ENCODE measurements at places on chromosomes 7 and 10.

GRCh38 chr10:110629680-110630191, 14.4 kb upstream of the RBM20 start:
- DNase-seq: no peak

DNA sequence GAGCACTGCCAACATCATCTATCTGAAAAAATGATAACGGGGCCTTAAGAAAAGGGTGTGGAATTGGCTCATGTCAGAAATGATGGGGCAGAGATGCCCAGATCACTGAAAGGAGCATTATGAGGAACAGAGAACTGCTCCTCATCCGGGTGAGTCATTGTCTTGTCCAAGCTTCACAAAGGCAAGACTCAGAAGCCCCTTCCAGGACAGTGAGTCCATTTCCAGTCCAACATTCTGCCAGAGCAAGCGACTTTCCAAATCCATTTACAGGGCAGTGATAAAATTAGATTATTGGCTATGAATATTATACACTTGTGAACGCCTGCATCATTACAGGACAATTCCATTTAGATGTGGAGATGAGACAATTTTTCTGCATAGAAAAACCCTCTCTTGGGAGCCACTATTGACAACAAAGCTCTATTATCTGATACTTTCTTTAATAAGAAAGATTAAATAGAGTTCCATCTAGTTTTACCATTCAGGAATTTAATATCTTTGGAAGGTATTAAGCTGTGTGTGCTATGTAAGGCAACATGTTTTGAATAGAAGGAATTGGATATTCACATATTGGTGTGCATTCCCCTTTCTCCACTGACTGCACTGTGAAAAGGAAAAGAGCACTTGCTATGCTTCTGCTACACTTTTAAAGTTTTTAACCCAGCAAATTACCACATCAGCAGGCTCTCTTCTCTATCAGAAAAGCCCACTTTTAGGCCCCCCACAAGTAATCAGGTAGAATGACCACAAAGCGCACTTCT, 159.6 kb downstream of the NRP1 start:
- no peak for DNase-seq

DNA sequence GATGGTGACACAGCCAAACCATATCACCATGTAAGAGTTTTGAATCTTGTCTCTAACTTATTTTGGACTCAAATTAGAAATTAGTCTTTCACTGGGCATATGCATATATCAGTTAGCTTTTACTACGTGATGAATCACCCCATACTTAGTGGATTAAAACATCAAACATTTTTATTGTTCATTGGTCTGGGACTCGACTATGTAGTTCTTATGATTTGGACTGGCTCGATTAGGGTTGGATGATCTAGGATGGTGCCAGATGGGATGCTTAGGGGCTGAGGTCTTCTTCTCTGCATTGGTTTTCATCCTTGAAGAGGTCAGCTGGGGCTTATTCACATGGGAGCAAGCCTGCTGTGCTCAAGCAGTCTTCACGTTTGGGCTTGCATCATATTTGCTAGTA, 264.9 kb downstream of the EXOC4 start:
- no peak for DNase-seq

DNA sequence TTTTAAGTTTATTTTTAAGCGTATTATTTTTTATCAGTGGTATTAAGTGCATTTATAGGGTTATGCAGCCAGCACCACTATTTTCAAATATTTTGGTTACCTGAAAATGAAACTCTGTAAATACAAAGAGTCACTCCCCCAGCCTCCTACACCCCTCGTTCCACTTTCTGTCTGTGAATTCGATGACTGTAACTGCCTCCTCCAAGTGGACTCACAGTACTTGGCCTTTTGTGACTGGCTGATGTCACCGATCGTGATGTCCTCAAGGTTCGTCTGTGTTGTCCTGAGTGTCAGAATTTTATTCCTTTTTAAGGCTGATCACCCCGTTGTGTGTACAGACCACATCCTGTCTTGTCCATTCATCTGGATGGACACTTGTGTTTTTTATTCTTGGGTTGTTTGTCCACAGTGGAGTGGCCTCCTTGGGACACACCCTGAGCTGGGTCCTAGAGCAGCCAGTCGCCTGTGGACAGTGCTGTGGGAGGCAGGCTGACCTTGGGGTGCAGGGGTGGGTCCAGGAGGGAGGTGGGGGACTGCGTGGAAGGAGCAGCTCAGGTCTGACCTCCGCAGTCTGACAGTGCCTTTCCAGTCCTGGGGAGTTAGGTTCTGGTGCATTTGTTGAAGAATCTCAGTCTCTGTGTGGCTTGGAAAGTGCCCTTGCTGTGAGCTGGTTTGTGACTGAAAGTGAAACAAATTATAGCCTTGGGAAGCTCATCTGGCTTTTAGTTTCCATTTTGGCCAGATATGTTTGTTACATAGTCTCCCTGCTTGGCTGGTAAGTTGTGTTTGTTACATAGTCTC, 6.9 kb downstream of the MTG1 start:
- no peak for DNase-seq

- DNase-seq: no peak
These were observed 8.5 kb downstream of the GPER1 start for GRCh38 chr7:1096156-1097119.

GRCh38 chr7:141588912-141589311, 37.7 kb downstream of the AGK start:
- DNase-seq: no peak

DNA sequence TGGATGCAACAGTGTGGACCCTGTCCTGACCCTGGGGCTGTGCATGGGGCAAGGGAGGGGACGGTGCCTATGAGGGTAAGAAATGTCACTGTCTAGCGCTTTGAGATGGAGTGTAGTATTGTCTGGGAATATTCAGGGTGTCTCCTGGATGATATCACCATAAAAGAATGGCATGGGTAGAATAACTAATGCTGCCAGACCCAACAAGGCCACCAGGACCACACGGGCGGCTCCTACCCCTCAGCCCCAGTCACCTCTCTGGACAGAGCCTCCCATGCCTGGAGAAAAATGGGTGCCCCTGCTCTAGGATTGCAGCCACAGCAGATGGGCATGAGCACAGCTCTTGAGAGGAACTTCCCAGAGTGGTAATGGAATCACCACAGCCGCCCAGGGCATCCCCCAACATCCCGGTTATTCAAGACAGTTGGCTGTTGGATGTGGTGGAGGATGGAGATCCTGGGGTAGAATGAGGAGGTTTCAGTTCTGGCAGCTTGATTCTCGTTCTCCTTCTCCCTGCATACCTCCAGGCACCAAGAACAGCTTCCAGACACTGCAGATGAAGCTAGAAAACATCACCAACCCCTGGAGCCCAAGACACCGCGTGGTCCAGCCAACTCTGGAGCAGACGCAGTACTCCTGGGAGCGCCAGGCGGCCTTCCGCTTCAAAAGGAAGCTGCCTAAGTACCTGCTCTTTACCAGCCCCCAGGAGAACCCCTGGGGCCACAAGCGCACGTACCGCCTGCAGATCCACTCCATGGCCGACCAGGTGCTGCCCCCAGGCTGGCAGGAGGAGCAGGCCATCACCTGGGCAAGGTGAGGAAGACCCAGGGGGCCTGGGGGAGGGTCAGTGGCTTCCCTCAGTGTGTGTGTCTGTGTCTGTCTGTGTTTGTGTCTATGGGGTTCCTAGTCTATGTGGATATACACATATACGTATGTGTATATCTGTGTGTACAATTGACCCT, 6.2 kb downstream of the AOC1 start:
- no peak for DNase-seq

- DNase-seq: no peak
These were observed 132.9 kb downstream of the BICC1 start for GRCh38 chr10:58645416-58646146.

DNA sequence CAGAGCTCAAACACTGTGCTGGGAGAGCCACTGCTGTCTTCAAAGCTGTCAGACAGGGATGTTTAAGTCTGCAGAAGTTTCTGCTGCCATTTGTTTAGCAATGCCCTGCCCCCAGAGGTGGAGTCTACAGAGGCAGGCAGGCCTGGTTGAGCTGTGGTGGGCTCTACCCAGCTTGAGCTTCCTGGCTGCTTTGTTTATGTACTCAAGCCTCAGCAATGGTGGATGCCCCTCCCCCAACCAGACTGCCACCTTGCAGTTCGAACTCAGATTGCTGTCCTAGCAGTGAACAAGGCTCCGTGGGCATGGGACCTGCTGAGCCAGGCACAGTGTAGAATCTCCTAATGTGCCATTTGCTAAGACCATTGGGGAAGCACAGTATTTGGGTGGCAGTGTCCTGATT, 4.6 kb upstream of the CYP2C19 start:
- no peak for DNase-seq

- no peak for DNase-seq
These were observed 185.4 kb downstream of the CYP26A1 start for GRCh38 chr10:93259126-93259525.

DNA sequence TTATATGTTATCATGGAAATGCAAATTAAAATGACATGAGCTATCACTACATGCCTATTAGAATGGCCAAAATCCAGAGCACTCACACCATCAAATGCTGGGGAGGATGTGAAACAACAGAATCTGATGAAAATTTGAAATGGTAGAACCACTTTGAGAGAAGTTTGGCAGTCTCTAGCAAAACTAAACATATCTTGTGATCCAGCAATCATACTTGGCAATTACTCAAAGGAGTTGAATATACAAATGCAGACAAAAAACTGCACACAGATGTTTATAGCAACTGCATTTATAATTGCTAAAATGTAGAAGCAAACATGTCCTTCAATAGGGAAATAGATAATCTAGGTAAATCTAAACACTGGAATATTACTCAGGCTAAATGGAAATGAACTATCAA, 1164.9 kb downstream of the DNAJB9 start:
- no peak for DNase-seq

DNA sequence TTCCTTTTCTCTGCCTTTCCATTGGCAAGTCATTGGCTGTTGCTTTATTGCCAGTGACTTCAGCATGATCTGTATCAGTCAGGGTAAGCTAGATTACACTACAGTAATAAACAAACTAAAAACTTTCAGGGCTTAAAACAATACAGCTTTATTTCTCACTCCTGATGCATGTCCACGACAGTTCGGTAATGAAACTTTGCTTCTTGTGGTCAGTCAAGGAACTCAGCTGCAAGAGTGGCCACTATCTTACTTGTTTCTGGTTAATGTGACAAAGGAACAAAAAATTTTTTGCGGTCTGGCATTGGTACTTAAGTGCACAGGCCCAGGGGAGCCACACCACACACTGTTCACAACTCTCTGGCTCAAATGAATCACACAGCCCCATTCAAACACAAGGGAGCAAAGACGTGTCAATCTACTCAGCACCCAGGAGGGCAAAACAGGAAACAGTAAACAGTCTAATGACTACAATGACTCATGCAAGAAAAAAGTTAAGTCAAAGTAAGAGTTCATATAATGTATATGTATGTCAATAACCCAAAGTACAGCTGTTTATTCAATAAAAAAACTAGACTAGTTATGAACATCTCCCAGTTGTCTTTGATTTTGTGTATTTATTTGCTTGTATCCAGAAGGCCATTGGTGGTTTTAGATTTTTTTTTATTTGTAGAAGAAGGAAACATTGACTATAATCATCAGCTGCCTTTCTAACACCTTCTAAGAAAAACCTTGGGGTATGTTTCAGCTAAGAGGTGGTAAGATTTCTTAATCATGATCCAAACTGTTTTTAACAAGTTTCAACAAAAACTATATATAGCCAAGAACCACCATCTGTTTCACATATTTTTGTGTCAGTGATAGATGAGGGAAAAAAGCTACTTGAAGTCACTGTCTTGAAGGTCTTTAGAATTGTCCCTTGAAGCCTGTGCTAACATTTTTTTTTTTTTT, 134.4 kb upstream of the FAM3C start:
- DNase-seq: peak; percentile 15

GRCh38 chr10:91022390-91022789, 101.5 kb upstream of the ANKRD1 start:
- DNase-seq: no peak

GRCh38 chr7:40584667-40585433, 450.0 kb downstream of the SUGCT start:
- DNase-seq: no peak

- DNase-seq: no peak
These were observed 5.9 kb downstream of the STAM start for GRCh38 chr10:17649836-17650235.

DNA sequence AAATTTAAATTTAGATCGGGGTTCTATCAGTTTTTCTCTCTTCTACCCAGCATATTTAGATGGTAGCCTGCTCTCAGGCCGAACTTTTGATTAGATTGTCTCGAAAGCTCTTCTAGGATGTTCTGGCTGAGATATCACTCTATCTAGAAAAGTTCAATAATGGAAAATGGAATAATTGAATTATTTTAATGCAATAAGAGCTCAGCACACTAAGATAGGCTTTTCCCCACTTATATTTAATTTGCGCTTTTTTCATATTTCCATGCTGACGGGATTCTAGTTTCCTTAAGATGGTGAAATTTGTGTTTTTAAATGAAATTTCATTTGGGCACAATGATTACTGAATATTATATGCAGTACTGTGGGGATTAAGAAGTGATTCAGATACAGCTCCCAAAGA, 73.7 kb downstream of the PIK3CG start:
- DNase-seq: no peak

- DNase-seq: peak; percentile 2
These were observed 782 bp downstream of the IFIT5 start for GRCh38 chr10:89414879-89415821.

GRCh38 chr10:97515271-97515978, 16.7 kb downstream of the UBTD1 start:
- DNase-seq: no peak

DNA sequence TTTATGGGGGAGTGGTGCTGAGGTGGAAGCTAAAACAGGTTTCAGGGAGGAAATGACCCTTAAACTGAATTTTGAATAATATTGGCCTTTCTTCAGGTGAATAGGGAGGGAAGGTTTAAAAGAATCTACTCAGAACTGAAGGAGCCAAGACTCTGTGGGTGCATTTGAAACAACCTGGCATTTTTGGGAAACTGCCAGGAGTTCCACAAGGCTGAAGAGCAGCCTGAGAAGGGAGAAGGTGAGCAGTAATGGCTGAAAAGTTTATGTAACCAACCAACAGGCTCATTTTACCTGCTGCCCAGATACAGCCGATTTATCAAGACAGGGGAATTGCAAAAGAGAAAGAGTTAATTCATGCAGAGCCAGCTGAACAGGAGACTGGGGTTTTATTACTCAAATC, 4.0 kb upstream of the PANK1 start:
- DNase-seq: no peak
